ENCODE measurements at places on chromosomes 2 and 18.

DNA sequence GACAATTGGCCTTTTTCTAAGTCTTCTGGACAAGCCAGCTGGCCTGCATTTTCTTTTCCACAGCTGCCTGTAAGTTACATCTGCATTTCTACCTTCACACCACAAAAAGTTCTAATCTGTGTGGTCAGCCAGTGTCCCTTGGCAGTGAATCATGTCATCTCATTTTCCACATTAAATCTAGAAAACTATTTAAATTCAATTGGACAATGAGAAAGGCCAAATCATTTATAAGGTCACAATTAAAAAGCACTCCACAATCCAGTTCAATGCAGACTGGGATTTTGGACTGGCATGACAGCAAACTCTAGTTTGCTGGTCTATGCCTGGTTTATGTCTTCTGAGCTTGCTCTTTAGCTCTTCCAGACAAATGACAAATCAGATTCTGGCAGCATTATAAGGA lies 494.2 kb upstream of the SPHKAP start:
- no peak for DNase-seq

- no peak for DNase-seq
Observed at GRCh38 chr2:1744151-1744445, 217 bp downstream of the PXDN start.

DNA sequence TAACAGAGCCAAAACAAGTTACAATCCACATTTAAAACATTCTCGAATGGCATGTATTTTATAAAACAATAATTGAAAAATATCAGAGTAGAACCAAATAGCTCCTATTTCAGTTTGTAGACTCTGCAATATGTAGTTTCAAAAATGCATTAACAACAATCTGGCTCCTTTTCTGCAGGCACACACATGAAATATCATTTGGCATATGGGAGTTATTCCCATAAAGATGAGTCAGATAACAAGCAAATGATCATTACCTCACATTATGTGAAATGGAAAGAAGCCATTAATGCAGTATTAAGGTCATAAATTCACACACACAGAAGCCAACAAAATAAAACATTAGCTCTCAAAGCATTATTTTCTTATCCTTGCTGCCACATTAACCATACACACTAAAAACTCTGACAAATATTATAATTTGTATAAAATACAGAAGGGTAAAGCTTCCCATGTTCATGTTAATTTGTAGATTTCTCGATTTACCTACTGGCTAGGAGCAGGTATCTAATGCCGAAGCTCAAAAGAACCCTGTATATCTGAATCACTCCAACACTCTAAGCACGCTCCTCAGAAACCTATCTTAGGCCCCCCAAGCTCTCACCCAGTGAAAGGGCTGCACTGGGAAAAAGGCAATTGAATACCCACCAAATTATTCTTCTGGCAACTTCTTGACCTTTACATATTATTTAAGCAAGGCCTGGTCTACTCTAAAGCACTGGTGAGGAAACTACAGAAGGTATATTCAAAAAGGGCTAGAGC lies 13.8 kb downstream of the NBAS start:
- DNase-seq: no peak

- DNase-seq: no peak
Observed at GRCh38 chr2:231987124-231987727, 25.7 kb downstream of the DIS3L2 start.

GRCh38 chr2:167637741-167638140 lies 609.7 kb downstream of the STK39 start:
- DNase-seq: no peak

DNA sequence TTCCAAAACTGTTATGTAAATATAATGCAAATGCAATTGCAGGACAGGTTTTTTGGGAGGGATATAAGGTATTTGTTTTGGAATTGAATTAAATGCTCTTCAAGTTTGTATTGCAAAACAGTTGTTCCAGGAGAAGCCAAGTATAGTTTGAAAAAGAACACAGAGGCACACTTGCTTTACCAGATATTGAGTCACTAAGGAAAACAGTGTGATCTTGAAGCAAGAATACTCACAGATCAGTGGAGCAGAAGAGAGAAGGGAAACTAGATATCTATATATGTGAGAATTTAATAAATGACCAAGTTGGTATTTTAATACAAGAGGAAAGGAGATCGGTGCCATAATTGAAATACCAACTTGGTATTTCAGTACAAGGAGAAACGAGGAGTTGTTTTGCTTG lies 178.9 kb downstream of the CAPN13 start:
- no peak for DNase-seq

- no peak for DNase-seq
Observed at GRCh38 chr2:237873897-237874551, 14.6 kb downstream of the RAMP1 start.

GRCh38 chr2:212554233-212554632 lies 15.6 kb upstream of the ERBB4 start:
- DNase-seq: no peak

All from stimulated activated CD4-positive, alpha-beta T cell treated with anti-CD3 and anti-CD28 coated beads, Interleukin-4, amount 100 ng/mL, for 1 hour (primary cell).